ENCODE measurements at places on chromosomes 1 and 21.
A peak's percentile ranks its signal among the peaks of the same experiment; 100 is the strongest.

GRCh38 chr1:150567717-150568593, 11.5 kb downstream of the MCL1 start:
- peak; percentile 95 for DNase-seq

- DNase-seq = no peak
Observed at GRCh38 chr1:151701515-151701914, 15.1 kb downstream of the CELF3 start.

GRCh38 chr1:151596166-151596953, 15.5 kb upstream of the SNX27 start:
- DNase-seq = peak; percentile 50

- DNase-seq = no peak
Observed at GRCh38 chr1:92992054-92992453, 30.8 kb upstream of the DIPK1A start.

- DNase-seq = no peak
Observed at GRCh38 chr1:82116105-82116504, 315.4 kb downstream of the ADGRL2 start.

Measured in HepG2 (cell line).